ENCODE measurements at places on chromosomes 7 and 10.

- no peak for DNase-seq
Observed at GRCh38 chr10:33421789-33422462, 87.5 kb upstream of the NRP1 start.

GRCh38 chr10:110074758-110075671, 67.2 kb downstream of the ADD3 start:
- DNase-seq, result peak; percentile 11

- no peak for DNase-seq
Observed at GRCh38 chr10:99859585-99859984, 77.1 kb downstream of the ABCC2 start.

DNA sequence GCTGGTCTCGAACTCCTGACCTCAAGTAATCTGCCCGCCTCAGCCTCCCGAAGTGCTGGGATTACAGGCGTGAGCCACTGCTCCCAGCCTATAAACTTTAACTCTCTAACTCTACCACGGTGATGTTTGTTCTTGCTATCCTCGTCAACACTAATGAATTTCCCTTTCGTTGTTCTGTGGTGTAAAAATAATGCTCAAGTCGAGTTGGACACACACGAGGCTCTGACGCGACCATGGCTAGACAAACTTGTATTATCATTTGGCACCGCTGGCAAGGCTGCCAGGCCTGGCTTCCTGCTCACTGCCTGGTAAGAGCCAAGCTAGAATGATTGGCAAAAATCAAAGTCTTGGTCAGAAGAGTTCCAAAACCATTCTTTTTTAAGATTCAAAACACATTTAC, 167.0 kb upstream of the KLF6 start:
- DNase-seq, result no peak

DNA sequence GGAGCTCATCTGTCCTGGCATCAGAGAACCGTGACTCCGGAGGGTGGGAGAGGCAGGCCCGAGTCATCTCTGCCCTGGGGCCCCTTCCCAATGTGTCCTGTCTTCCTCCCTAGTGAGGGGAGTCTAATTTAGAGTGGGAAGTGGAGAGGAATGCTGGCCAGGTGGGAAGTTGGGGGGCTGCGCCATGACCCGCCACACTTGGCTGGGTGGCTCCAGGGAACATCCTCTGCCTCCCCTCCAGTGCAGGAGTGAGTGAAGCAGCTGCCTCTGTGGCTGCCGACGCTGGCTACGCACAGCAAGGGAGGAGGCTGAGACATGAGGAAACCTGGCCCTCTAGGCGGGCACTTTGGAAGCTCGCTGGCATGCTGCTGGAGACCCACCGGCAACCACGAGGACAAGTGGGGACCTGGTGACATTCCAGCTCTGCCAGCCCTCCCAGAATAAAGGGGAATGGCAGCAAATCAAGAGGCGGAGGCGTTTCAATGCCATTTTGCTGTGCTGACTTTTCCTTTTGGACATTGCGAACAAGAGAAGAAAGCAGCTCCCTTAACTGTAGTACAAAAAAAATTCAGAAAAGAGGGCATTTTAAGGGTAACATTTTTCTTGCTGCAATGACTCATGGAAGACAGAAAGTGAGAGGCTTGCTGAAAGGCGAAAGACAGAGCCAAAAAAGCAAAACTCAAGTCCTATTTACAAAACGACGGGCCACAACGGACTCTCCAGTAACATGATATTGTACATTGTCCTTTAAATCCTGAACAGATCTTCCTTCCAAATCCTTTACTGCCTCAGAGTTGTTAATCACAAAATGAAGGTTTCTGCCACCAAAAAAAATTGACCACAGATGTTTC, 121.2 kb upstream of the PITRM1 start:
- DNase-seq, result no peak

GRCh38 chr7:137848095-137848494, 1.3 kb upstream of the DGKI start:
- no peak for DNase-seq
